ENCODE measurements at places on chromosomes 4 and X.

GRCh38 chr4:41346306-41347061 is 89.8 kb downstream of the UCHL1 start:
- DNase-seq, result no peak

GRCh38 chrX:102154900-102155805 is 624 bp downstream of the BEX5 start:
- DNase-seq, result no peak

GRCh38 chr4:120005527-120005926 is 61.1 kb downstream of the MAD2L1 start:
- DNase-seq, result no peak

DNA sequence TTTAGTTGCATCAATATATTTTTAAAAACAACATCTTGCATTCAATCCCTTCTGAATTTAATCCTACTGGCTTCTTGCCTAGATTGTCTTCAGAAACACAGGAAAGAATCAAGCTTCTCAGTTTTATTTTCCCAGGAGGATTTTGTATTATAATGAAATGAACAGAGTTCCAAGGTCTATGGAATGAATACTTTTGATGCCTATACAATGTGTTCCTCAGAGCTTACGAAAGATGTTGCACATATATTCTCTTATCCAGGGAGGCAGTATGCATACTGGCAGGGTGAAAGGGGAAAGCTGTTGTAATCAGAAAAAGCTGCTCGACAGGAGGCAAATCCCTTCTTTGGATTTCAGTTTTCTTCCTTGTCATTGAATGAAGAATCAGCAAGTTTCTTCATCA is 8.8 kb downstream of the TMPRSS11D start:
- DNase-seq, result no peak

DNA sequence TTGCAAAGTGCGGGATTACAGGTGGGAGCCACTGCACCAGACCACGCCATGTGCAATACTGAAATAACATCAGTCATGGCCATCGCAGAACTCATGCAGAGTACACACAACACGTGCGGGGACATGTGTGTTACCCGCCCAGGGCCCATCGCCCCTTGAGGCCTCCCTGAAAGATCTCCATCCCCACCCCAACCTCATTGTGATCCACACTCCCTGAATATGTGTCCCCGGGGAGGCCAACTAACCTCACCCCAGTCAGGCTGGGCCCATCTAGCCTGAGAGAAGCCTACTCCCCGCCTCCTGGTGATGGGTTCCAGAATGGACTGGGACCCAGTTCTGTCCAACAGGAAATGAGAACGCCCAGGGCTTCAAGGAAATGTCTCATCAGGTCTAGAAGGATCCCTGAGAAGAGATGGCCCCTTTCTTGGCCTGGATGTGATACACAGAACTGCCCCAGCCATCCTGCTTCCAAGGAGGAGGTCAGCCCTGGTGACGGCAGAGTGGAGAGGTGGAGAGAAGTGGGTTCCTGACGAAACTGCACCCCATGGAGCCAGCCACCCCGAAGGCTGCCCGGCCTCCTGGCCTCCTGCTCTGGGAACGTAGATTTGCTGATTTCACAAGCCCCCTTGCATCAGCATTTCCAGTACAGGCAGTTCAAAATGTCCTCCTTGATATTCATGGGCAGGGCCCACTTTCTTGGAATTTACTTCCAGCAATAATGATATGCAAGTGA is 22.5 kb upstream of the CLDN24 start:
- DNase-seq, result no peak

DNA sequence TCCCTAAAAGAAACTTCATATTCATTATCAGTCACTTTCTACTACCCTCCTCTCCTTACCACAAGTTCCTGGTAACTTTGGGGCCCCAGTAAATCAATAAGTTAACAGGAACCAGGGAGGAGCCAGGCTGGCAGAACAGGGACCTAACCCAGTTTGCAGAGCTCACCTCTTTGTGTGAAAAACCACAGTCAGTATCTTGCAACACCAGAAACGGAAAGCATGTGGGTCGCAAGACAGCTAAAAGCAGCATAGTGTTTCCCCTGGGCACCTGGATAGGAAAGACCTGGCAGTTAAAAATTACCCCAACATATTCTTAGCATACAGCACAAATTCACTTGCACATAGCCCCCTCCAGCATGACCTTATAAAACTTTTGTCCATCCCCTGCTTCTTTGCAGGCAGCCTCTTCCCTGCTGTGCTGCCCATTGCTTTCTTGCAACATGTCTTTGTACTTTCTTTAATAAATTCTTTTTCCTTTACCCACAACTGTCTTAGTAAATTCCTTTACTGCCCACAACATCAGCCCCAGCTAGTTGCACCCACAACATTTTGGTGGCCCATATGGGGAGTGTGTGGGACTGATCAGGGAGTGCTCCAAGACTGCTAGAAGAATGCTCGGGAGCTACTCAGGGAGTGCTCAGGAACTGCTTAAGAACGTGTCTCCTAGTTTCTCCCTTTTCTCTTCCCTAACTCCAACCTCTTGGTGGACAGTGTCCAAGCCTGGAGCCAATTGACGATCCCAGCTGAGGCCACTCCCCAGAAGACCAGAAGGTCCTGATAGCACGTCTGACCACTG is 83.4 kb downstream of the MSN start:
- no peak for DNase-seq

DNA sequence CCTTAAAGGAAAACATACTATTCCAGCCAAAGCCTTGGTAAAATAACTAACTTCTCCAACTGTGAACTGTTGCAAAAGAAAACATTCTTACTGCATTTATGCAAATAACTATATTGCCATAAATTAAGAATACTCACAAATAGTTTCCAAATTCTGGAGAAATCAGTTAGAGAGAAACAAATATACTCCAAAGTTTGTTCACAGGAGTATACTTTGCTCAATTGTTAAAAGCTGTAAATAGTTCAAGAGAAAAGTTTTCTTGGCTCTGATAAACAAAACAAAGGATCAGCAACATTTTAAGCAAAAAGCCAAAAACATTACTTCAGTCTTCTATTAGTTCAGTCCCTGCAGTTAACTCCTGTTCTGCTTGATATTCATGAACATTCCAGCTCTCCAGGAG is 83.0 kb downstream of the EIF4E start:
- DNase-seq, result no peak

DNA sequence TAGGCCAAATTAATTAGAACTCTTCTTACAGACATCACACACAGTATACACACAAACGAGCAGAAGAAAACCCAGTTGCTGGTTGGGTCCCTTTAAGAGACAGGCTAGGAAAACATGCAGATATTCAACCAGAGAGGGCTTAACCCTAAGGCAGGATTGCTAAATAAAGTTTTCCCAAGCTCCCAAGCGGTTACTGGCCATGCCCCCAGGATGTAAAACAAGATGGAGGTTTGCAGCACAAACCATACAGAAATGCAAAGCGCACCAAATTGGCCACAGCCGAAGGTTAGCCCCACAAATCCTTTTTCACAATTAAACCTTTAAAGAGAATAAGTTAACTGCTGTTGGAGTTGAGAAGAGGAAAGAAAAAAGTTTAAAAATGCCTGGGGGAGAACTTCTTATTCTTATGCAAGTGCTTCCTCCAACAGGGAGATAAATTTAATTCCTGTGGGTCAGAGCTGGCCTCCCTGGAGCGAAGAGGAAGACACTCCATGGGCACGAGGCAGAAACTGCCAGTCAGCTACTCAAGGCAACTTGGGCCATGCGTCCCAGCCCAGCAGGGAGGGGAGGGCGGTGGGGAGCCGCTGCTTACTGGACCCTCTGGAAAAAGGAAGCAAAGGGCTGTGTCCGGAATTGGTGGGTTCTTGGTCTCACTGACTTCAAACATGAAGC is 167.6 kb upstream of the ARSJ start:
- no peak for DNase-seq

GRCh38 chr4:12880844-12881243 is 603.3 kb downstream of the RAB28 start:
- no peak for DNase-seq

- peak; percentile 3 for DNase-seq
Observed at GRCh38 chr4:152778656-152779512, 646 bp downstream of the TIGD4 start.

GRCh38 chr4:184255361-184255760 is 37.7 kb upstream of the ENPP6 start:
- DNase-seq, result no peak

DNA sequence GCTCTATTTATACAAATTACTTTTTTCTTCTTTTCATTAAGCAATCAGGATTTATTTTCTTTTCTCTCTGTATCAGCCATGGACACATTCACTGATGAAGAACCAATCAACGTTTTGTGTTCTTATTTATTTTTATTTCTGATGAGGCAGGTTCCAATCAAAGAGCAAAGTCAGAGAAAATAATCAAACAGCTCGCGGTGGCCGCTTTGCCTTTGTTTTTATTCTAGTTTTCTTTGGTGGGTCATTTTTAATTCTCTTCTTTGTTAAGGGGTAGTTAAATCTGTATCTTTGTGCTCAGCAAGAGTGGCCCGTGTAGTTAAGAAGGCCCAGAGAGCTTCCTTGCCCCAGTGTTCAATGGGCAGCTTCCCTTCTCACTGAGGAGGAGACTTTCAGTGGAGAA is 71.4 kb downstream of the FBXO8 start:
- no peak for DNase-seq

DNA sequence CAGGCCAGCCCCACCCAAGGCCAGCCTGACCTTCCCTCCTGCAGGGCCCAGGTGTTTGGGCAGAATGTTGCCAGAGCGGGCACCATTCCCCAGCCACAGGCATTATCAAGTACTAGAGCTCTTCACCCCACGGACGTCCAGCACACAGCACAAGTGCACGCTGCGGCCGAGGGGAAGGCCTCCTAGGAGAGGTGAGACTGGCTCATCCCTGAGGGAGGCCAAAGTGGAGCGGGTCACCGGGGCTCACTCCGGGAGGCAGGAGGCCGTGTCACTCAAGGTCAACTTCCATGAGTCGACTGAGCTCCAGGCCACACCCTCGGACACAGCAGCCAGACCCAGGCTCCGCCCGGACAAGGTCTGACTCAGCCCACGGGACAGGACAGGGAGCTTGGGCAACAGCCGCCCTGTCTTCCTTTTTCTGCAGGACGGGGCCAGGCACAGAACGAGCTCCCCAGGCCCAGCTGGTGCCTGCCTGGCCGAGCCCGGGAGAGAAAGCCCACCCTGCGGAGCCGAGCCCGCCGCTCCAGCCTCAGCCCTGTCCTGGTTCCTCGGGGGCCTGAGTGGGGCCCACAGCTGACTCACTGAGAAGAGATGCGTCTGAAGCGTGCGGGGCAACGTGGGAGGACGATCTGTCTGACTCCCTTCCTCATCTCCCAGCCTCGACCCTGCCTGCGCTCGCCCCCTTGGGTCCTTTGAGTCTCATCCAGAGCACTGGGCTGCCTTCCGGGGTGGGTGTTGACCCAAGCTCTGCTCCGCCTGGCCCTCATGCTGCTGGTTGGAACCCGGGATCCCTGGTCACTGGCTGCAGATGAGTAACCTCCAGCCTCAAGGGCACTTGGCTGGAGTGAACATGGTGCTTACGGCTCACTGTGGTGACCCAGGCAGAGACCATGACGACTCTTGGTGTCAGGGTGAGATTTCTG is 1.6 kb downstream of the SLC49A3 start:
- DNase-seq, result no peak

DNA sequence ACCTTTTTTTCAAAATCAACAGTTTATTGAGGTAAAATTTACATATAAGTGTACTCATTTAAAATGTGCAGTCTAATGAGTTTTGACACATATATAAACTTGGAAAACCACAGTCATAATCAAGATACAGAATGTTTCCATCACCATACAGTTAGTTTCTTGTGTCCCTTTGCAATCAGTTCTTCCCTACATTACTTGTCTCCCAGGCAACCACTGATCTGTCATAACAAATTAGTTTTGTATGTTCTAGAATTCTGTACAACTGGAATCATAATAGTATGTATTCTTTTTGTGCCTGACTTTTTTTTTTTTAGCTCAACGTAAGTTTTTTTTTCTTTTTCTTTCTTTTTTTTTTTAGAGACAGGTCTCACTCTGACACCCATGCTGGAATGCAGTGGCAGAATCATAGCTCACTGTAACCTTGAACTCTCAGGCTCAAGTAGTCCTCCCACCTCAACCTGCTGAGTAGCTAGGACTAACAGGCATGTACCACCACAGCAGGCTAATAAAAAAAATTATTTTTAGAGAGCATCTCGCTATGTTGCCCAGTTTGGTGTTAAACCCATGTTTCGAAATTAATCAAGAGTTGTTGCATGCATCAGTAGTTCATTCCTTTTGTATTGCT is 26.9 kb downstream of the ARFIP1 start:
- DNase-seq, result no peak

DNA sequence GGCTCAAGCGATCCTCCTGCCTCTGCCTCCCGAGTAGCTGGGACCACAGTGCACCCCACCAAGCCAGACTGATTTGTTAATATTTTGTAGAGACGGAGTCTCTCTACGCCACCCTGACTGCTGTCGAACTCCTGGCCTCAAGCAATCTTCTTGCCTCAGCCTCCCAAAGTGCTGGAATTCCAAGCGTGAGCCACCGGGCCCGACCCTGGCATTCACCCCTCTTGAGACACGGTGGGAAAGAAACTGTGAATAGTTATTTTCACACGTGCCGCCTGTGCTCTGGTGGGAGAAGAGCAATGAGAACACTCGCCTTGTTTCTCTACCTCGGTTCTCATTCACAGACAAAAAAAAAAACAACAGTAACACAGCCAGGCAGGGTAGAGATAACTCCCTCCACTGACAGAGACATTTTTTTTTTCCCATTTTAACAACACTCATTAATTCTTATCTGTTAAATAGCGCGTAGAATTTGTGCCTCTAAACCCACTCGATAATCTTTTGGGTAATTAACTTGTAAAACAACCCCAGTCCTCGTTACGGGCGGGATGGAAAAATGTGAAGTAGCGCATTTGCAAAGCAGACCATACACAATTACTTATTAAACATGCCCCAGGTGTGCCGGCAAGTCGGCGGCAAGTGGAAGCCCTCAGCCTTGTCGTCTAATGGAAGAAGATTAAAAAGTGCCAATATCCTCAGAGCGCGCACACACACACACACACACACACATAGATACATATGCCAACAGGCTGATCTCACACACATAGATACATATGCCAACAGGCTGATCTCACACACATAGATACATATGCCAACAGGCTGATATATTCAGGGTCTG is 103.3 kb downstream of the DHRSX start:
- DNase-seq, result no peak

DNA sequence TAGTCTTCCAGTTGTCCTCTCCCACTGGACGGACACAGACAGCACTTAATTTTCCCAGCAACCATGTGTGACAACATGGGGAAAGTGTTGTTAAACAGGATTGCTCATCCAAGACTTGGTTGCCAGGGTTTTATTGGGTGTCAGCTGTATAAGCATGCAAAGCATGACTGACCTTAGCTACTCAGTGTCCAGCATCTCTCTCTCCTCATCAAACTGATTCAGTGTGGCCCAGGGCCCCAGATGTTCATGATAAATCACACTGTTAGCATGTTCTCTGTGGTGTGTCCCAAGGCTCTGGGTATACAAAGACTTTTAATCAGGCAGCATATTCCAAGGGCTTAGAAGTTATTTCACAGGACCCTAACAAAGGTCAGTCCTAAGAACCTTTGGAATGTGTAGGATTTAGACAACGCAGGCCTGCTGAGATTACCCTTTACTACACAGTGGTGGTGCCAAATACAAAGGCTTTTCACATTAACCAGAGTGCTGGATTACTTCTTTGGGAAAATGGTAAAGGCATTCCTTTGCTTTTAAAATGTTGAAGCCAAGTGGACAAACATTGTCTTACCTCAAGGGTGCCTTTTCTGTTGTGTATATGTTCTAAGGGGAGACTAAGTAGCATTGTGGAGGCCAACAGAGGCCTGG is 213.3 kb downstream of the GLUD2 start:
- DNase-seq, result no peak

Measured in activated CD8-positive, alpha-beta memory T cell treated with anti-CD3 and anti-CD28 coated beads for 1 hour (primary cell).